Activated T-cell treated with anti-CD3 and anti-CD28 coated beads, Interleukin-2, amount 50 U/mL, for 72 hours (primary cell): ENCODE measurements at places on chromosomes 7 and 10. TPM values are rescaled to one million over a fixed set of nuclear protein-coding genes. Genes with fewer than 3 reads are reported as not detected.

- no peak for DNase-seq
- no peaks in the 10 kb centered on the region for H3K4me1 ChIP-seq
- peaks cover 7% of the 10 kb centered on the region for H3K27me3 ChIP-seq
- H3K27ac ChIP-seq = no peak overlapping the region
Observed at GRCh38 chr7:42053834-42054233, 183.2 kb downstream of the GLI3 start.

- H3K27me3 ChIP-seq = no peaks in the 10 kb centered on the region
- H3K4me1 ChIP-seq = no peaks in the 10 kb centered on the region
- H3K36me3 ChIP-seq = peaks cover 5% of the 10 kb centered on the region
- H3K4me3 ChIP-seq = no peak overlapping the region
- no peak overlapping the region for H3K27ac ChIP-seq
Observed at GRCh38 chr10:133466683-133467275, 13.0 kb downstream of the SCART1 start.

- no peaks in the 10 kb centered on the region for H3K4me1 ChIP-seq
- H3K27me3 ChIP-seq = no peaks in the 10 kb centered on the region
- H3K36me3 ChIP-seq = peaks cover under 1% of the 10 kb centered on the region
- no peak for DNase-seq
- no peak overlapping the region for H3K27ac ChIP-seq
Observed at GRCh38 chr7:36338256-36338655, 51.4 kb upstream of the ANLN start.

- H3K27me3 ChIP-seq = no peaks in the 10 kb centered on the region
- DNase-seq = no peak
- H3K4me3 ChIP-seq = no peak overlapping the region
Observed at GRCh38 chr10:70542565-70542938, 60.0 kb downstream of the PRF1 start.

DNA sequence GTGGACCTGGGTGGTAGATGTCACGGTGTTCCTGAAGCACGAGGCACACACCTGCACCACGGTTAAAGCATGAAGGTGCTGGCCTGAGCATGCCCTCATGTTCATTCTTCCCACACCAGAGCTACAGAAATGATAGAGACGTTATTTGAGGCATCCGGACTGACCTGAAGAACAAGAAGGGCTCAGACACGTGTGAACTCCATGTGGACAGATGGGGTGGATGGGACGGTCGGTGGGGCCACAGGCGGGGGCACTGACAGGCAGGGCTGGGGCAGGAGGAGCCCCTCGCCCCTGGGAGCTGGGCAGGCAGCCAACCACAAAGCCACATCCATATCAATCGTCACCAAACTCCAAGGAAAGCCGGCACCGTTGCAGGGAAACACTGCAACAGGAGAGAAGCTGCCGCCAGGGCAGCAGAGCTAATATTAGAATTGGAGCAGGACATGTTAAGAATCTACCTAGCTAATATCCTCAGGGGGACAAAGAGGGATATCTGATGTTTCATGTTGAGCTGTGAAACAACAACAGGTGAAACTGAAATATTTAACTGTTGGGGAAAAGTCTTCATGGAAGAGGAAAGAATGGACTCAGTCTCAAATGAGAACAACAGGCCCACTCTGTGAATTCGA is 37.8 kb upstream of the DIP2C start:
- DNase-seq = no peak
- H3K27ac ChIP-seq = no peak overlapping the region
- H3K4me3 ChIP-seq = no peak overlapping the region
- no peaks in the 10 kb centered on the region for H3K27me3 ChIP-seq
- H3K4me1 ChIP-seq = no peaks in the 10 kb centered on the region

DNA sequence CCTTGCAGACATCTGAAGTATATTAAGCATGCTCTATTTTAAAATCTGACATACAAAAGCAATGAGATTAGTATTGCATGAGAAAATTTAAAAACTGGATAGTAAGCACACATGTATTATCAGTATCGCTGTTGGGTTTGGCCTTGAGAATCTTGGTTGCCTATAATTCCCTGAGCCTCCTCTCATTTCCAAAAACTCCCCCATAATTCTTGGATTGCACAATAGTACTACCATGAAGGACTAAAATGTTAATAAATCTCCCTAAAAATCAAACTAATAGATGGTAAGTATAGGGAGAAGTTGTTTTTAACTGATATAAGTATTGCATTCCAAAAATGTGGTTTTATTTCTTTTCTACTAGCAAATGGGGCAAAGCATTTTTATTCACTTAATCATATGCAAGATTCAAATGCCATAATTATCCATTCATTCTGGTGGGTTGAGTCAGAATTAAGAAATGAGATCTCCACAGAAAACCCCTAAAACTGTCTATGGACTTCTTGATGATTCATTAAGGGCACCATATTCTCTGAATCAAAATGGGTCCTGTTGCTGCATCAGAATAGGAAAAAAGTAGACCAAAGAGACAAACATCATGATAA is 10.3 kb upstream of the VIM start:
- no peaks in the 10 kb centered on the region for H3K27me3 ChIP-seq
- H3K27ac ChIP-seq = peak overlapping the region; percentile 90
- peaks cover 52% of the 10 kb centered on the region for H3K4me1 ChIP-seq
- peaks cover 2% of the 10 kb centered on the region for H3K36me3 ChIP-seq

DNA sequence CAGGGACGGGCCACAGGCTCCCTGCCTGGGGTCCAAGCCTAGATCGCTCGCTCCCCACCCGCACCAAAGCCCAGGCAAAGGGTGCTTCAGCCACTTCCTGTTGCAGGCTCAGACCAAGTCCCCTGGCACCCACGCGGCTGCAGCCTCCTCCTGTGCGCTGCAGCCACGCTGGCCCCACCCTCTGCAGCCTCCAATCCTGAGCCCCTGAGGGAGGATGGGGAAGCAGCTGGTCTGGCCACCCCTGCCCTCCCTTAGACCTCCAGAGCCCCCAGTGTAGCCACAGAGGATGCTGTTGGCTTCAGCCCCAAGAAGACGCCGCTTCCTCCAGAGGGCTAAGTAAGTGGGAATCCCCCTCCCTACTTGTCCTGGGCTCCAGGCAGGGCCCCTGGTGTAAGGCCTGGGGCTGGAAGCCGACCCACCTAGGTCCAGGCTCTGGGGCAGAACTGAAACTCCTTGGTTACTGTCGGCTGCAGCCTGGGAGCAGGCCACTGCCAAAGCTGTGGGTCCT is 9.4 kb downstream of the LIMK1 start:
- peaks cover 6% of the 10 kb centered on the region for H3K36me3 ChIP-seq
- no peak overlapping the region for H3K4me3 ChIP-seq
- H3K27ac ChIP-seq = no peak overlapping the region
- DNase-seq = peak; percentile 10
- H3K4me1 ChIP-seq = peaks cover 24% of the 10 kb centered on the region

DNA sequence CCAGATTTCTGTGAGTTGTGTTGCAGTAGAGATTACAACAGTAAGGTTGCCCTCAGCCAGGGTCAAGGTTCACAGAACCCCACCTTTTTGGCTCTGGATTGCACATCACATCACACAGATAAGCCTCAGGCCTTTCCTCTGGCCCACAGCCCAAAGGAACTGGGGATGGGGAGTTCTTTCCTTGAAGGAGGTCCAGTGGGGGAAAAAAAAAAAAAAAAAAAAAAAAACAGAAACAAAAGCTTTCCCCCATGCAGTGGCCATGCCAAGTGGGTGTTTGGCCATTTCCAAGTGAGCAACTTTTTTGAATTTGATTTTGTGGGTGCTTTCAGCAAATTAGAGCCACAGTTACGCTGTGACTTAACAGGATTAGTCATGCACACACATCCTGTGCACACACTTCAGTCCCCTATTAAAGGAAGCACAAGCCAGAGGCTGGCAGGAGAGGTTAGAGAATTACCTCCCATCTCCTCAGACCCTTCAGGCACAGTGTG is 79.3 kb upstream of the NANOS1 start:
- H3K27ac ChIP-seq = no peak overlapping the region
- H3K36me3 ChIP-seq = no peaks in the 10 kb centered on the region
- H3K4me1 ChIP-seq = no peaks in the 10 kb centered on the region

GJD4 gene
- total RNA-seq = not detected

- H3K4me3 ChIP-seq = no peak overlapping the region
- peaks cover 14% of the 10 kb centered on the region for H3K27me3 ChIP-seq
- no peaks in the 10 kb centered on the region for H3K36me3 ChIP-seq
- H3K4me1 ChIP-seq = no peaks in the 10 kb centered on the region
Observed at GRCh38 chr7:127514499-127514898, 70.9 kb downstream of the GCC1 start.

XRCC2 gene
- 16.6 TPM for total RNA-seq

RELN gene
- total RNA-seq = not detected

CYP2C18 gene
- 3.0 TPM for total RNA-seq
